ENCODE measurements at places on chromosomes 16 and 17. TPM values are rescaled to one million over a fixed set of nuclear protein-coding genes. Genes with fewer than 3 reads are reported as not detected.

DNA sequence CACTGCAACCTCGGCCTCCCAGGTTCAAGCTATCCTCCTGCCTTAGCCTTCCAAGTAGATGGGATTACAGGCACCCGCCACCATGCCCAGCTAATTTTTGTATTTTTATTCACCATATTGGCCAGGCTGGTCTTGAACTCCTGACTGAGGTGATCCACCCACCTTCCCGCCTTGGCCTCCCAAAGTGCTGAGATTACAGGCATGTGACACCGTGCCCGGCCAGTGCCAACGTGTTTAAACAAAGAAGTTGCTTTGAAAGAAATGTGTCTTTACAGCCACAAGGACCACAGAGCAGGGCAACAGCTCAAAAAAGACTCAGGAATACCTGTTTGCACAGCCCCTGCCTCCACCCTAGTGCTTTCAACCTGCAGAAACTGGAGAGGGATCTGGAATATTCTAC is 25.0 kb downstream of the ATPAF2 start:
- no peak overlapping the region for H3K27ac ChIP-seq
- H3K36me3 ChIP-seq: no peaks in the 10 kb centered on the region
- no peak overlapping the region for H3K4me3 ChIP-seq
- no peaks in the 10 kb centered on the region for H3K4me1 ChIP-seq
- H3K27me3 ChIP-seq: no peaks in the 10 kb centered on the region

DNA sequence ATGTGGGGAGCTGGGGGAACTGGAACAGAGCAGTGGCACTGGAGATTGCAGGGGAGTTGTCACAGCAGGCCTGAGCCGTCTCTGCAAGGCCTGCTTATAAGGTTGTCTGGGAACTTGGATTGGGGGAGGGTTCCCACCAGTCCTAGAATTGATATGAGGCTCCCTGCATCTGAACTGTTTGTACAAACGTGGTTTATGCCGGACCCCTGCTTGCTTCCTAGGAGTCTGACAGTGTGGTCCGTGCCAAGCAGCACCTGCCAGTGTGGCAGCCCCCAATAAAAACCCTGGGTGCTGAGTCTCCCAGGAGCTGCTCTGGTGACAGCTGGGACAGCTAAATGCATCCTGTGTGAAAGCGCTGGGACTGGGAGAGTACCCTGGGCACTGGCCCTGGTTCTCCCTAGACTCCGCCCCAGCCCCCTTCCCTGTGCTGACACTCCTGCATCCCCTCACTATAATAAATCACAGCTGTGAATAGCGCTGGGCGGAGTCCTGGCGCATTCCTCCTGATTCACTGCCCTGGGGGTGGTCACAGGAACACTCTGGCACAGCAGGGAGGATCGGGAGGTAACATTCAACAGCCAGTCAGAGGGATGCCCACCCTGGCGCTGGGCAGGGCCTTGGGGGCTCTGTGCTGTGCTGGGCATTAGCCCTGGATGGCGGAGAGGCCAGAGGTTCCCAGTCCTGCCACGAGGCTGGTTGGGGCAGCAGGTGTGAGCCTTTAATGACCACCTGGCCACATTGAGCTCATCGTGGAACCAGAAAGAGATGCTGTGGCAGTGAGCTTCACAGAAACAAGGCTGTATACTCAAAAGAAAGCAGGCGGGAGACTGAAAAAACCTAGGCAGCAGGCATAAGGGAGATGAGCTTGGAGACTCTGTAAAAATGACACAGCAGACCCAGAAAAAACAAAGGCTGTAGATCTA is 45.6 kb downstream of the RMI2 start:
- no peak overlapping the region for H3K4me3 ChIP-seq
- no peaks in the 10 kb centered on the region for H3K36me3 ChIP-seq
- no peaks in the 10 kb centered on the region for H3K4me1 ChIP-seq
- H3K27me3 ChIP-seq: no peaks in the 10 kb centered on the region
- H3K27ac ChIP-seq: no peak overlapping the region

- no peak for DNase-seq
- H3K4me3 ChIP-seq: no peak overlapping the region
- no peaks in the 10 kb centered on the region for H3K36me3 ChIP-seq
Measured at GRCh38 chr17:22090263-22090935, 398.1 kb downstream of the KCNJ18 start.

DNA sequence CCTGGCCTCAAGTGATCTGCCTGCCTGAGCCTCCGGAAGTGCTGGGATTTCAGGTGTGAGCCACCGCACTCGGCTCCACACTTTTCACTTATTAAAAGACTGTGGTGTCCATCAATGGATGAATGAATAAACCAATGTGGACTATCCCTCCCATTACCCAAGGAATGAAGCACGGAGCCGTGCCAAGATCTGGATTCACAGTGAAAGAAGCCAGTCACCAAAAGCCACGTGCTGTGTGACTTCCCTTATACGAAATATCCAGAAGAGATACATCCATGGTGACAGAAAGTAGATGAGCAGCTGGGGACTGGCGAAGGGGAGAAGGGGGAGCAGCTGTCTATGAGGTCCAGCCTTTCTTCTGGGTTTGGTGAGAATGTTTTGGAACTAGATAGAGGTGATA is 48.2 kb upstream of the STH start:
- H3K27me3 ChIP-seq: peaks cover 11% of the 10 kb centered on the region
- H3K27ac ChIP-seq: no peak overlapping the region
- DNase-seq: no peak
- no peaks in the 10 kb centered on the region for H3K36me3 ChIP-seq
- no peak overlapping the region for H3K4me3 ChIP-seq

DNA sequence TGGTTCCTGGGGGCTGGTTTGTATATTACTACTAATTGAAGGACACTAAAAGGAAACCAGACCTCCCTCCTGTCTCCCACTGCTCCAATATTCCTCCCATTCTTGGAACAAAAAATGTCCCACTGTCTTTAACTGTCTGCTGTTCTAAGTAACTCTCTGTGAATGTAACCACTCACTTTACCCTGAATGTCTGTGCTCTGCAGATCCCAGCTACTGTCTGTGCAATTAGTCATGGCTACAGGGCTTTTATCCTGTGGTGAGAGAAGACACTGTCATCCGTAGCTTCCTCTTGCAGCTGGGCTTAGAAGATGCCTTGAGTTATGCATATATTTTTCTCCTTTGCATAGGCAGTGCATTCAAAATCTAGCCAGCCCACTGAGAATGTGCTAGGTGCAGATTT is 853.8 kb downstream of the CDH8 start:
- no peaks in the 10 kb centered on the region for H3K4me1 ChIP-seq
- DNase-seq: no peak
- H3K27ac ChIP-seq: no peak overlapping the region
- H3K27me3 ChIP-seq: no peaks in the 10 kb centered on the region

GRCh38 chr17:76723812-76724211 is 2.6 kb downstream of the JMJD6 start:
- H3K27me3 ChIP-seq: no peaks in the 10 kb centered on the region
- DNase-seq: no peak
- no peak overlapping the region for H3K4me3 ChIP-seq
- H3K36me3 ChIP-seq: peaks cover 40% of the 10 kb centered on the region
- peaks cover 7% of the 10 kb centered on the region for H3K4me1 ChIP-seq
- no peak overlapping the region for H3K27ac ChIP-seq

- H3K4me1 ChIP-seq: peaks cover 5% of the 10 kb centered on the region
- no peak overlapping the region for H3K27ac ChIP-seq
- no peaks in the 10 kb centered on the region for H3K27me3 ChIP-seq
- H3K4me3 ChIP-seq: no peak overlapping the region
- no peak for DNase-seq
- H3K36me3 ChIP-seq: no peaks in the 10 kb centered on the region
Measured at GRCh38 chr16:80984124-80984892, 22.4 kb downstream of the CMC2 start.

- H3K4me1 ChIP-seq: no peaks in the 10 kb centered on the region
- DNase-seq: no peak
- no peaks in the 10 kb centered on the region for H3K27me3 ChIP-seq
Measured at GRCh38 chr17:797236-797840, 15.2 kb downstream of the MRM3 start.

GRCh38 chr16:60405286-60405685 is 1631.0 kb downstream of the CDH8 start:
- no peak overlapping the region for H3K27ac ChIP-seq
- H3K27me3 ChIP-seq: no peaks in the 10 kb centered on the region
- H3K36me3 ChIP-seq: no peaks in the 10 kb centered on the region
- H3K4me3 ChIP-seq: no peak overlapping the region

DNA sequence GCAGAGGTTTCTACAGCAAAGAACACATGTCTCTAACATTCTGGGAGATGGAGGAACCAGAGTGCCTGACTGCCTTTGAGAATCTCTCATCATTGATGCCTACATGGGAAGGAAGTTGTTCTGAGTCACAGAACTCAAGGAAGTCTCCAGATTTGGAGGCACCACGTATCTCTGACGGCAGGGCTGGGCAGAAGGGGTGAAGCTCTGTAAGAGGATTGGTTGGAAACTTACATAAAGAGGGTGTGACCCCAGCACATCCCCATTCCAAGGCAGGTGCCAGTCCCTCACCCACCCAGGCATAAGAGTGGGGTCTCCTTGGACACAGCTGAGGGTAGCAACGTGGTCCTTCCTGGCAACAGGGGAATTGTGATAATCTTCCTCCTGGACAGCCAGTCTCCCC is 17.4 kb downstream of the TNFRSF13B start:
- no peak overlapping the region for H3K27ac ChIP-seq
- no peaks in the 10 kb centered on the region for H3K4me1 ChIP-seq
- no peaks in the 10 kb centered on the region for H3K27me3 ChIP-seq
- no peak overlapping the region for H3K4me3 ChIP-seq
- no peak for DNase-seq

DNA sequence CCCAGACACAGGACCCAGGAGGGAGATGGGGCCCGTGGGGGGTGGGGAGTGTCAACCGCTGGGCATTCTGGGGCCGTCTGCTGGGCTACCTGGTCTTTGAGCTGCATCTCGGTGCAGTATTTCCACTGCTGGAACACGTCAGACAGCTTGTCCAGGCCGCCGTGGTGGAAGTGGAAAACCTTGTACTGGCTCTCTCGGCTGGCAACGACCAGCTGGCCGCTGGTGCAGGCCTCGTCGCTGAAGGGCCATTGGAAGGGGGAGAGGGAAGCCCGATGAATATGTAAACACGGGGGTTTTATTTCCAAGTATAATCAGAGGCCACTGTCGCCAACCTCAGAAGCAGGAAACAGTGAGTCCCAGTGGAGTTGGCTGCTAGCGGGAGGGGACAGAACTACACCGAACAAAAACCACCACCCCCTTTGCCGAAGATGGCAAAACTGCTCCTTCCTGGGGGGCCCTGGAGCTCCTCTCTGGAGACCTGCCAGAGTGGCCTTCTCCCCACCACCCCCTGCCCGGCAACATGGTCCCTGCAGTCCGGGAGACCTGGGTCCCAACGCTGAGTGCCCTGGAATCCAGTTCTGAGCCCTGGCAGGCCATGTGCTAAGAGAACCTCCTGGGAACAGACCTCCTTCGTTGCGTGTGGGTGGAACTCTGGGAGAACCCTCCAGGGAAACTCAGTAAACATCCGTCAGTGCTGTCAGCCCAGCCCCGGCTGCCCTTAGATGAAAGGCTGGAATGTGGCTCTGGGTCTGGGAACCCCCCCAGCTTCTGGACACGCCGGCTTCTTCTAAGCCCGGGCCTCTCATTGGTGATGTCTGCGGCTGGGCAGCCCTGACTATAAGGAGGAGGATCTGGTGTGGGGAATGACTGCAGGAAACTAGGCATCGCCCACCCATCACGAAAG is 84.1 kb downstream of the TBC1D16 start:
- no peaks in the 10 kb centered on the region for H3K36me3 ChIP-seq
- H3K4me3 ChIP-seq: no peak overlapping the region
- no peak overlapping the region for H3K27ac ChIP-seq
- no peak for DNase-seq
- no peaks in the 10 kb centered on the region for H3K27me3 ChIP-seq

- no peaks in the 10 kb centered on the region for H3K4me1 ChIP-seq
- DNase-seq: no peak
- no peaks in the 10 kb centered on the region for H3K27me3 ChIP-seq
- no peaks in the 10 kb centered on the region for H3K36me3 ChIP-seq
Measured at GRCh38 chr17:53314521-53314920, 508.2 kb upstream of the KIF2B start.

DNA sequence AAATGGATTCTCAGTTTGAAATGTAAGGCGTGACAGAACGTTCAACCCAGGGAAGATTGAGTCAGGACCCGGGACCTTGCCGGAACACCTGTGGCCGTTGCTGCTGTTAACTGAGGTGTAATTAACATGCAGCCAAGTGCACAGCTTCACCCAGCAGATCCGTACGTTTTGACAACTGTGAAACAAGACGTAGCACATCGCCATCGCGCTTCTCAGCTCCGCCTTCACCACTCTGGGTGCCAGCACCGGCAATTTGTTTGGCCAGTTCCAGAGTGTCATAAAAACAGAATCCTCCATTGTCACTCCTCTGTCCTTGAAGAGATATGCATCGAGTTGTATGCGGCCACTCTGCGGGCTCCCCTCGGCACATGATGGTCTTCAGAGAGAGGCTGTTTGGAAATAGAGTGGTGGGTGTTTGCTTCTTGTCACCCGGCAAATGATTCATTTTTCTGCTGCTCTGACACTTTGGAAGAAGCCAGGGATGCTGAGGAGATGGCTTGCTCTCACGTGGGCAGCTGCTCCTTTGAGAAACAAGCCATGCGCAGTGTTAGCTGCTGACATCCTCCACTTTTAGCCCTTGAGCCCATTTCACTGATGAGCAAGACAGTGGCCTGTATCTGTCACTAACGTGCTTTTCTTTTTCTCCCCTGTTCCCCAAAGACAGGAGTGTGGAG is 22.6 kb downstream of the NAA60 start:
- no peaks in the 10 kb centered on the region for H3K36me3 ChIP-seq
- no peak for DNase-seq

DNA sequence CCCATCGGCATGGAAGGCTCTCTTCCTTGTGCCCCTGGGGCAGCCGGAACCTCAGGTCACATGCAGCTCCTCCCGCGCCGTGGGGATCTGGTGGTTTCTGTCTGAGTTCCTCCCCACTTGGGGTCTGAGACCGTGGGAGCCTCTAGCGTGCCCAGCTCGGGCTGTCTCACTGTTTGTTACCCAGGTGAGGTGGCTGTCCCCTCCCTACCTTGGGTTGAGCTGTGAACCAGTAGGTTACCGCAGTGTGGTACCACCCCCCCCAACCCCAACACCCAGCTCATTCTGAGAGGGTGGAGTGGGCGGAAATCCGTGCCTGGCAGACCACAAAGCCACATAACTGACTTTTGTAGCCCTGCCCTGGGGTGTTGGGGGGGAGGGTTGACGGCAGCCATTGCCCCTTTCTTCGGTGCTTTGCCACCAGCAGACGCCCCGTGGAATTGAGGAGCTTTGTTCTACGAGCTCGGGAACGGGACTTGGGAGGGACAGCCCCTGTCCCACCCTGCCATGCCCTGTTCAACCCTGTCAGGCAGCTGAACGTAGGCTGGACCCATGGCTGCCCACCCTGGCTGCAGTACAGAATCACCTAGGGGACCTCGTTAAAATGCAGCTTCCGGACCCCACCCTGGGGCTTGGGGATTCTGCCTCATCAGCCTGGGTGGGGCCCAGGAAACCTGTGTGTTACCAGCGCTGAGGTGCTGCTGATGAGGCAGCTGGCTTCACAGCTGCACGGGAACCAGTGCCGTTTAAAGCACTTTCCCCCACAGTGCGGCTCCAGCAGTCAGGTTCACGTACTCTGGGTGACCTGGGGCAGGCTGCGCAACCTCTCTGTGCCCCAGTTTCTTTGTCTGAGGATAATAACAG is 18.5 kb downstream of the RAP1GAP2 start:
- H3K4me1 ChIP-seq: peaks cover 3% of the 10 kb centered on the region
- peak; percentile 44 for DNase-seq
- no peaks in the 10 kb centered on the region for H3K36me3 ChIP-seq
- H3K27ac ChIP-seq: no peak overlapping the region
- no peaks in the 10 kb centered on the region for H3K27me3 ChIP-seq

RAB40B gene
- 34.7 TPM for total RNA-seq

All from colonic mucosa (tissue), 4 donors.